ENCODE measurements at places on chromosomes 16 and 17.

DNA sequence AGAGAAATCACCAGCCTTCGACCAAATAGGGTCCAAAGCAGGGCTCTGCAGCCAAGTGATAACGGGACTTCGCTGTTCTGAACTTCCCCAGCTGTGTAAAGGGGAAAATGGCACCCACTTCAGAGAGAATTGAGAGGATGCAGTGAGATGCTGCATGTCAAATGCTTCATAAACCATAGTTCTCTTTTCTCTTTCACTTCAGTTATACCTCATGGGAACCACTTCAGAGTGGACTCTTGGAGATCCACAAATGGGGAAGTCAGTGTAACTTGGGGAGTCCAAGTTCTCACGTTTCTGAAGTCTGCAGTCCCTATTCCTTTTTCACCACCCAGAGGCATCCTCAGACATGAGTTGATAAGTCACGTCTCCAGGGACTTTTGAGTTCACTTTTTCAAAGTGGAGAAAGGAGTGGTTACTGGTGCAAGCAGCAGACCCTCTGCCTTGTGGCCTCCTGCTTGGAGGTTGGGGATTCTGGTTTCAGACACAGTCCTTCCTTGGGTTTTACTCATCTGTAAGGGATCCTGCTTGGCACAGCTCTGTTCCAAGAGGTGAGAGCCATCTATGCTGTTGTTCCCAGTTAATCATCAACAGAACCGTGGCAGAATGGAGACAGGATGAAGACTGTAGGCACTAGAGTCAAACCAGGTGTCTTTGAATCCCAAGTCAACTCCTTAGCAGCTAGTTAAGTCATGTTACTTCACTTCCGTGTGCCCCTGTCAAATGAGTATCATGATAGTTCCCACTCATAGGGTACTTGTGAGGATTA, 123.4 kb upstream of the NOL11 start:
- DNase-seq = no peak

- no peak for DNase-seq
These were observed 209.5 kb upstream of the MPHOSPH6 start for GRCh38 chr16:82379551-82379950.

- DNase-seq = peak; percentile 81
These were observed 14.2 kb downstream of the POLR3K start for GRCh38 chr16:38941-39892.

DNA sequence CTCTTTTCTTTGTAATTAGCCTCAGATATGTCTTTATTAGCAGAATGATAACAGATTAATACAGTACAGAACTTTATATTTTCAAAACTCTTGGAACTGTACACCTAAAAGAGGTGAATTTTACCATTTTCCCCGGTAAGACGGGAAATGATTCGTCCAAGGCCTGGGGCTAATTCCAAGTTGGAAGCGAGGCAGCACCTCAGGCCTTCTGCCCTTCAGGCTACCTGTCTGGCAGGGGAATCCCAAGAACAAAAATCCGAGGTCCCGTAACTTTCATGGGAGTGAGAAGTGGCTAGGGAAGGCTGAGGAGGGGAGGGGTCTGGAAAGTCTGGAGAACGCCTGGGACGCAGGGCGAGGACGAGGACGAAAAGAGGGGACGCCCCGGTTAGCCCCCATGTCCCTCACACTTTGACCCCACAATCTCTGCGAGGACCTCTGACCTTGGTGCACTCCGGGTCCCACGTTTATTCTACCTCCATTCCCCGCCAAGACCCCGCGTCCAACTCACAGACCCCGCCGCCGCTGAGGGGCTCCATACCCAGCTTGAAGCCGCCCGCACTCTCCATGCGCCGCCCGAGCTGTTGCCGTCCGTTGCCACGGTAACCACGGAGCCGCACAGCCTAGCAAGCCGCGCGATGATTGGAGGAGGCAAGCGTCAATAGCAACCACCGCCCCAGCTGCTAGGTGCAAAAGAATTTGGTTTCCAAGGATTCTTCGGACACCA, at the start of gene HYDIN:
TSS of gene HYDIN (minus strand) at position 601 of the 724 bp plus-strand sequence. CDS start 43,827 bp downstream, outside the sequence.
- peak; percentile 18 for DNase-seq

All from NCI-H2029 (cell line).